Spleen (tissue), 13 donors: ENCODE measurements at places on chromosomes 4 and X. TPM values are rescaled to one million over a fixed set of nuclear protein-coding genes. Genes with fewer than 3 reads are reported as not detected.

DNA sequence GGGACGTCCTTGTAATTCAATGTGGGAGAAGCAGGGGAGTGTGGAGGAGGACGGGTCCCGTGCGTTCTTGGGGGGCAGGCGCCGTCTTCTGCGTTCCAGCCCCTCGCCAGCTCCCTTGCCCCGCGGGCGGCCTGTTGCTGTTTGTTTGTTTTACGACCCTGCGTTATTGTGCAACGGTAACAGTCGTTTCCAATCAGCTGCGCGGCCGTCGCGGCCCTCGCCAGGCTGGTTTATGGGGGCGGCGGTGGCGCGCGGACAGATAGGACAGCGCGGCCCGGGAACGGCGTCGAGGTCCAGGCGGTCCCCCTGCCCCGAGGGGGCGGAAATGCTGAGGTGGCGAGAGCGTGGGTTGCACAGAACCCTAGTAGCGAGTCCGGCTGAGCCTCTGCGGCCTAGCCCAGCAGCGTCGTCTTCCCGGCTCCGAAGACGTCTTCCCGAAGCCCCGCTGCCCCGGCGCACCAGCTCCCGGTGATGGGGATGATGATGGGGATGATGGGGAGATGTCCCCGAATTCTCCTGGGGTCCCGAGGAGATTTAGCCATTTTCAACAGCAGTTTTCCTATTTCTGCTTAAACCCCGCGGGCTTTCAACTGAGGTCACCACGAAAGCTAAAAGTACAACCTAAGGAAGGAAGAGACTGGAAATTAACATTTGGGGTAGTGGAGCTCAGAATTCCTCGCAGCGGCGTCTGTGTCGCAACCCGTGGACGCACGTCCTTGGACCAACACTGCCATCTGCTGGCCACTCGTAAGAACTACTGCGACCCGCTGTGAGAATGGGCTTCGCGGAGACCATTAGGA is 4.8 kb downstream of the PDGFRA start:
- peak; percentile 92 for DNase-seq

DNA sequence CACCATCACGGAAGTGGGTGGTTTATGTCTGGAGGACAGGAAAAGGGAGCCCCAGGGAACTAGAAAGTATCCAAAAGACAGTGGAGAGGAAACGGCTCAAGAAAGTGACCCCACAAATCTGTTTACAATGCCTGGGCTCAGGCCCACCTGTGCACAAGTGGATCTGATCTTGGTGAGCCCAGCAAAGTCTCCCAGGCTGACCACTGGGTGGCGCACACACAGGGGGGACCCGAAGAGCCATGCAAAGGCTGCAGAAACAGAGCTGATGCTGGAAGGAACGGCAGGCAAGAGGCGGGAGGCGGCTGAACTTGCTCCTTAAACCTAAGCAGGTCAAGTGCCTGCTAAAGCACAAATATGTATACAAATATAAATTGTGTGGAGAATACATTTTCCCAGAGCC is 9.6 kb downstream of the HAUS7 start:
- peak; percentile 85 for DNase-seq

DNA sequence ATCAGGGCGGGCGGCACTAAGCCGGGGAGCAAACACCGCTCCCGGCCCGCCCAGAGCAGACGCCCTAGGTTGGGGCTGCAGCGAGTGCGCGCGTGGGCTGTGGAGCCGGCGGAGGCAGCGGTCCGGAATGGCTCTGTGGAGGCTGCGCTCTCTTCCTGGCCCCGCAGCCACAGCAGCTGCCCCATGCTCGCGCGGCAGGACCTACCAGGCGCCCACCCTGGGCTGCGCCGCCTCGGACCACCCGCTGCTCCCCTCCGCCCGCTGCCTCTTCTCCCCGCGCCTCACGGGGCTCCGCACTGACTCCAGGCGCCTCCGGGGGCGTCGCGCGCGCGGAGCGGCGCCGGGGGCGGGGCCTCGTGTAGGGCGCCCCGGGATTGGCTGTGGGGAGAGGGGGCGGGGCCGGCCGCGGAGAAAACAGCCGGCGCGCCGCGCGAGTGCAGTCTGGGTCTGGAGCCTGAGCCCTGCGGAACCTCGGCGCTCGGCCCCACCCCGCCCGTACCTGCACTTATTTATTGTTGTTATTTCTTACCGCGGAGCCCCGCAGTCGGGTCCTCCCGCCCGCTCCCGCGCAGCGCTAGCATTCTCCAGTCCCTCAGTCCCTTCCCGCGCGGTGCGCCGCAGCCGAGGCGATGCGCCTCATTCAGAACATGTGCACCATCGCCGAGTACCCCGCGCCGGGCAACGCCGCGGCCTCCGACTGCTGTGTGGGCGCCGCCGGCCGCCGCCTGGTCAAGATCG is at the start of gene RASL11B:
RASL11B (plus strand) TSS at position 439 of the 738 bp plus-strand sequence; CDS start at position 630, 191 bp downstream.
- DNase-seq = peak; percentile 90

DNA sequence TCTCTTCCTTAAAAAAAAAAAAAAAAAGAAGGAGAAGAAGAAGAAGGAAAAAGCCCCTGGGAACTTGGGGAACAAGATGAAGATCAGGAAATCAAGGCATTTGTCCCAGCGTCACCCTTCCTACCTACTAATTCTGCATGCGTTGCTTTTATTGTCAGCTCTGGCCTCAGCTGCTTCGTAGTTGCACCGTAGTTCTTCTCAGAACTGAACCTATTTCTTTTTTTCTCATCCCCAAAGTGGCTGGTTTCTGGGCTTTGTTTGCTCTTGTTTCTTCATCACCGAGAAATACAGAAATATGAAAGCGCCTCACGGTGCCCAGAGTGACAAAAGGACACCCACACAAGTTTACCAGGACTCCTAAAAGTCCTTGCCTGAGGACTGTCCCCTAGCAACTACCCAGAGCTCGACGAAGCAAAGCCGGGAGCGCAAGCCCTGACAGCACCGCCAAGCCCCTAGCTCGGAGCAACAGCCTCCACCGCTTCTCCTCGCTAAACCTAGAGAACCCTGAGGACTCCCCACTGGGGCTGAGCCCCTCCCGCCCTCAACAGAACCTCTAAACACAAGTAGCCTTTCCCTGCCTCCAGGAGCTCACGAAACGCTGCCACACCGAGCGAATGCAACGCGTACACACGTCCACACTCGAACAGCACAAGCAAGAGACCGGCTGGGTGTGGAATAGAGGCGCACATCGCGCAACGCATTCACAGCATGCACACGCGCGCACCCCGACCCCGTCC is 710 bp downstream of the PRKG2 start:
- no peak for DNase-seq

DNA sequence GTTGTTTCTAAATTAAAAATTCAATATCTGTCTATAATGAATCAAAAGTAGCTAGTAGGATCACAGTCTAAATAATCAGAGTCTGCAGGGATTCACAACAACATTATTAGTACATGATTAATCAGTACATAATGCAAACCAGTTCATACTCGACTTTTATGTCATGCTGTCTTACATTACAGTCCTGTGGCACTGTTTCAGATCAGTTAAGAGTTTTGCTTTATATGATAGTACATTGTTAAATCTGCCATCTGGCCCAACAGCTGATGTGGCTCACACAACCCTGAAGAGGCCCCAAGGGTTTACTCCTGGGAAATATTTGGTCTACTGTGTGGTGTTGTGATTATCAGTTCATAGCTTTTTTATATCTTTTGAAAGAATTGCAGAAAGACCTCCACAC is 247.1 kb upstream of the ETNPPL start:
- DNase-seq = no peak

Gene KIAA1210
- not detected for total RNA-seq

GRCh38 chr4:47061435-47061834 is 30.1 kb downstream of the GABRB1 start:
- no peak for DNase-seq

DNA sequence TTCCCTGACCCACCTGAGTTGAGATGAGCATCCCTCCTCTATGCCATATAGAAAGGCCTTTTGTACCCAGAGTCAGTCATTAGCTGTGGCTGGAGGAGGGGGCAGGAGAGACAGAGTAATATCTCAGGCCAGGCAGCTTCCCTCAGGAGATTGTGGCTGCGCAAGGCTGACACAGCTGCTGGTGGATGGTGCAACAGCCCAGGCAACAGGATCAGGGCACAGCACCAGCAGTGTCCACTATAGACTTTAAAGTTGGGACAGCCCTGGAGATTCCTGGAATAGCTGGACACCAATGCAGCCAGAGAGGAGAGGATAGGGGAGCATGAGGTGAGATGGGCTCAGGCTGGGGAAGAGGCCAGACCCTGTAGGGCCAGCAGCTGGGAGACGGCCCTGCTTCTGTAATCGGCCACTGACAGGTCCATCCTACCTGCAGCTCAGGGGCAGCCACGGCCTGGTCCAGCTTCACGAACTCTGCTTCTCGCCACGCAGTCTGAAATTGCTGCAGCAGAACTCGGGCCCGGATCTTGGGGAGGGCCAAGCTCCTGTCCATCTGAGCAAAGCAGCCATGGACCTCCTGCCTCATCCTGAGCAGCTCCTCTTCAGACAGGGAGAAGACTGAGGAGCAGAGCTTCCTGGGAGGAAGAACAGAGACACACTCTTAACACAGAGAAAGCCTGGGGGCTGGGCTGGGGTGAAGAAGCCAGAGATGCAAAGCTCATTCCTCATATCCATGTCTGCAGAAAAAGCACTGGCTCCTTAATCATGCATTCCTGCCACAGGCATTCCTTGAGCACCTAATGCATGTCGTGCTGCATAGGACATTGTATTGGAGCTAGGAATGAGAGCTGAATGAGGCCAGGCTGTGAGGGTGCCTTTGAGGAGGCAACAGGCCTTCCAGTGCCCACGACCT is 90.1 kb downstream of the EVC2 start:
- DNase-seq = no peak

Gene OPRPN
- not detected for total RNA-seq

- no peak for DNase-seq
Measured at GRCh38 chrX:118221733-118222132, 105.1 kb upstream of the KLHL13 start.

Gene MCF2
- total RNA-seq = 1.5 TPM

- no peak for DNase-seq
Measured at GRCh38 chr4:183111452-183111885, 12.4 kb downstream of the WWC2 start.

DNA sequence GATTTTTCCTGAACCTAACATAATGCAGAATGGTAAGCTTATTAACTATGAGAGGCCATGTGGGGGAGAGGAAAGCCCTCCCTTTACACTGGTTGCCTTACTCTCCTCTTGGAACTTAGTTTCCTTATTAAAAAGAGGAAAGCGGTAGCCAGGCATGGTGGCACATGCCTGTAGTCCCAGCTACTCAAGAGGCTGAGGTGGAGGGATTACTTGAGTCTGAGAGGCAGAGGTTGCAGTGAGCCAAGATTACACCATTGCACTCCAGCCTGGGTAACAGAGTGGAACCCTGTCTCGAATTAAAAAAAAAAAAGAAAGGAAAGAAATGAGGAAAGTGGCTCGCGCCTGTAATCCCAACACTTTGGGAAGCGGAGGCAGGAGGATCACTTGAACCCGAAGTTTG is 2.0 kb downstream of the FAM47E start:
- no peak for DNase-seq

DNA sequence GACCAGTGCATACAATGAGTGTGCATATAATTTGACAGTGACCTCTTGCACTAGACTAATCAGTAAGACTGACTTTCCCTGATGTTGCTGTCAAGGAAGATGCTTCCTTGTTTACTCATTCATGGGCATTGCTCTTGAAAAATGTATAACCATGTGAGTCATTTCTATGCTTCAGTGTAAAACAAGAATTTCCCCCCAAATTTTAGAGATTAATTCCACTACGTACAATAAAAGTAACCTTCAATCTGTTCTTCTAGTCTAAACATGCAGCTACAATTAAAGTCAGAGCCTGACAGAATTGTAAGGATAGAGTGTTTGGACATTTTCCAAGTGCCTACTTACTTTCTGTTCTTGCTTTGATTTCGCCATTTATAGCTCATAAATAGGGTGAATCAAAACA is 935.7 kb downstream of the RAPGEF2 start:
- DNase-seq = no peak

Gene RAB40AL
- total RNA-seq = not detected

DNA sequence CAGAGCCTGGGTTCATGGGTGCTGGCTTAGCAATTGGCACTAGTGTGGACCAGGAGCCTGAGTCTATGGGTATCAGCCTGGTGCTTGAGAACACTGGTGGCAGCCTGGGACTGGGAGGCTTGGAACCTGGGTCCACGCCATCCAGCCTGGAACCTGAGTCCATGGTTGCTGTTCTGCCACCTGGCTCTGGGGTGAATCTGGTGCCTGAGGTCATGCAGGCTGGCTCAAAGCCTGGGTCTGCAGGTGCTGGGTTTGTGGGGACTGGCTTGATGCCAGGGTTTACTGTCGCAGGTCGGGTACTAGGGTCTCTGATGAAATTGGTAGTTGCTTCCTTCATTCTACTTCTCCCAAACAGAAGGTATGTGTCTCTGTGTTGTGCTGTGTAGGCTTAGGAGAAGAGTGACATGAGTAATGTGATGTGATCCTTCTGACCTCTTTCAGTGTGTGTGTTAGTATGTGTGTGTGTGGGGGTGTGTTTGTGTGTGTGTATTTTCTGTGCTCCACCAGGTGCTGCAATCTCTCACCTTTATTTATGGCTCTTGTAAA is 517.0 kb upstream of the EPHA5 start:
- DNase-seq = no peak

Gene CHRDL1
- total RNA-seq = 92.6 TPM

Gene PDGFC
- total RNA-seq = 19.2 TPM

DNA sequence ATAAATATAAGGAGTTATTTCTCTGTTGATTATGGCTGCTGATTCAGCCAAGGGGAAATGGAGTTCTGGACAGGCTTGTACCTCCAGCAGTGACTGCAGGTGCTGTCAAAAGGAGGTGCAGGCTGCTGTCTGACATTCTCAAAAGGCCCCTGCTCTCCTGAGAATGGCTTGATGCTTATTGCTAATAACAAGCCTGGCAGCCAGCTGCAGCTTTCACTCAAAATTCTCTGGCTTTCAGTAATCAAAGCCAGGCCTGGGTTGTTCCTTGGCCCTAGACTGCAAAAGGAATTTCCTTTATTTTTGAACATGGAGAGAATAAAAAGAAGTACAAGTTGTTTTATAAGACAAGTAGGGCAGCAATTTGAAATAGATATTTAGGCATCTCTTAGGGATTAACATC is 575.9 kb downstream of the MID1IP1 start:
- DNase-seq = no peak

GRCh38 chr4:122992641-122993040 is 70.2 kb upstream of the NUDT6 start:
- DNase-seq = no peak

DNA sequence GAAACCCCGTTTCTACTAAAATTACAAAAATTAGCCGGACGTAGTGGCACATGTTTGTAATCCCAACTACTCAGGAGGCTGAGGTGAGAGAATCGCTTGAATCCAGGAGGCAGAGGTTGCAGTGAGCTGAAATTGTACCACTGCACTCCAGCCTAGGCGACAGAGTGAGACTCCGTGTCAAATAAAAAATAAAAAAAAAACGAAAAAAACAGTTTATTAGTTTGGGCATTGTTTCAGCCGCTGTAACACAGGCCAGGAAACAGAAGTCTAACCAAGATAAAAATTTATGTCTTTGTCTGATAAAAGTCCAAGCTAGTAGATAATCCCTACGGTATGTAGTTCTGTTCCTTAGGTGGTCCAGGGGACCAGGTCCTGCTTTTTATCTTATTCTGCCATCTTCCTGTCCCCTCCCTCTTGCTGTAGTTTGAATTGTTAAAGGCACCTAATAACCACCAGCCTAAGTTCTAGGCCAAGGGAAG is 21.4 kb downstream of the USO1 start:
- no peak for DNase-seq

- DNase-seq = no peak
Measured at GRCh38 chrX:129006491-129006890, 516.8 kb downstream of the SMARCA1 start.

Gene F8A2
- not detected for total RNA-seq
